B cell (primary cell): ENCODE measurements at places on chromosomes 11 and 22.

DNA sequence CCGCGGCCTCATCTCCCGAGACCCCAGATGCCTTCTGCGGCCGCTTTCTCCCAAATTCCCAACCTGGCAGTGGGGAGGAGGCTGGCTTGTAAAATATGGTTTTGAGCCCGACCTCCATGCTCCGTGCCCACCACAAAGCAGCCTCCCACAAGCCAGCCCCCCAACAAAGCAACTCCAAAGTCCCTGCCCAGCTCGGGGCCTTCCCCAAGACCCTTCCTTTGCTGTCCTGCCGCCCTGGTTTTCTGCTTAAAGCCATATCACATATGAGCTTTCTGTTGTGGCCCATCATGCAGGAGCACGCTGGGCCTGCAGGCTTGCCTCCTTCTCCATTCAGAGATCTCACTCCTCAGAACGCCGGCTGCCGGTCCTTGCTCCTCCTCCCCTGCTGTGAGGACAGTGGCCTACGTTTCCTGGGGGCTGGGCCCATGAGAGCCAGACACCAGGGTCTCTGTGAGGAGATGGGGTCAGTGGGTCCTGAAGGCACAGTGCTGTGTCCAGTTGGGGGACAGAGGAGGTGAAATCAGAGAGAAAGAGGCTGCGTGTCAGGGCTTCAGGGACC lies 680.0 kb downstream of the BRD1 start:
- no peak for DNase-seq

- no peak for DNase-seq
These were observed 30.7 kb downstream of the FAM168A start for GRCh38 chr11:73566977-73567755.

DNA sequence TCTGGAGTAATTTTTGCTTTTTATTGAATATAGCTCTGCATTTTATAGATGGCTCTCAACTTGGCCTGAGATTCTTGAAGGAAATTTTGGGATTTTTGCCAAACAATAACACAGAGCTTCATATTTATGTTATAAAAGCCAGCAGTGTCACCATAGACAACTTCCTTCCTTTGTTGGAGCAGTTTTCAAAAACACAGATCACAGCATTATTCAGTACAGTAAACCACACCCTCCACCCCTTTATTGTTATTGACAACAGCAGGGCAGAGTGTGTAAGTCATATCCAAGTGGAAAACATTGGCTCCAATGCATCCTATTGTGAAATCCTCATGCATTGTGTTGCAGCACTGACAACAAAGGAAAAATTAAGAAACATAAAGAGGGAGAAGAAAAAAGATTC lies 62.6 kb upstream of the PRSS23 start:
- no peak for DNase-seq

GRCh38 chr11:102177974-102178631 lies 67.9 kb downstream of the YAP1 start:
- DNase-seq = no peak

DNA sequence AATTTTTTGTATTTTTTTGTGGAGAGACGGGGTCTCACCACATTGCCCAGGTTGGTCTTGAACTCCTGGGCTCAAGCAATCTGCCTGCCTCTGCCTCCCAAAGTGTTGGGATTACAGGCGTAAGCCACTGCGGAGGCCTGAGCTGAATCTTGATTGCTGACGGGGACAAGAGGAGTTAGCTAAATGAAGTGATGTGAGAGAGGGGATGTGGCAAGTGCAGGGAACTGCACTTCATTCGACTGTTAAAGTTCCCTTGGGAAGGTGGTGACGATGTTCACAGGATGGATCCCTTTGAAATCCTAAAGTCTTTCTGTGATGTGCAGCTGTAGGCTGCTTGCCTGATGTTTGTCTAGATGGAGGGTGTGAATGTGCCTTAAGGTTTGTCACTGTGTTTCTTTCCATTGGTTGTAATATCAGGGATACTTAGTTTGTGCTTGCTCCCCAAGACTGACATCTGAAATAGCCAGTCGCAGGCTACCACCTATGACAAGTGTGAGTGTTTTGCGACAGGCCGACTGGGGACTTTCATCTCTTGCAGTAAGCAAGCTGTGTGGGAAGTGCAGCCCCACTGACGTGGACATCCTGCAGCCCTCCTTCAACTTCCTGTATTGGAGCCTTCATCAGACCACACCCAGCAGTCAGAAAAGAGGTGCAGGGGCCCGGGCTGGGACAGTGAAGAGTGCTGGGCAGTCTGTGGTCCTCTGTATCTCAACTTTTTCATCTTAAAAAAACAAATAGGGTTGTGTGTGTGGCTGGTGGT lies 19.6 kb upstream of the CCDC134 start:
- DNase-seq = peak; percentile 94

GRCh38 chr11:43359422-43359818 lies 700 bp downstream of the TTC17 start:
- no peak for DNase-seq

DNA sequence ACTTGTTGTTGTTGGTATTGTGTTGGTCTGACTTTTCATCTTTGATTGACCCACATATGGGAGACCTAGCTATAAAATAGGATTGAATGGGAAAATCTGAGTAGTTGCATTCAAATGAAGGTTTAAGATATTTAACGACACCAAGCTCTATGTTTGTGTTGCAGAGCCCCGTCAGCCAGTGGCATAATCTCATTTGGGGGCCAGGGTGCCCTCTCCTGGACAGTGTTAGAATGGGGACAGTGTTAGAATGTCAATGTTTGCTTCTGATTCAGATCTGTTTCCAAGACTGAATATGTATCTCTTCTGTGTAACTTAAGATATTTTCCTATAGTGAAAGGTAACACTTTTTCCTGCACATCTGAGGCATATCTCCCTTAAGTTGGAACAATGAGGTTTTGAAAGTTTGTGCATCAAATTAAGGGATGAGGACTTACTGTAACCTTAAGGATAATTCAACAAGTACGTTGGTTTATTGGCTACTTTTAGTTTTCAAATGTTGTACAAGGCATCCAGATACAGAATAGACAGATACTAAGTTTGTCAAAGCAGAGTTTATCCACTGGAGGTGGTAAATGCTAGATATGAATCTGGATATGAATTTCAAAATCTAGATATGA lies 5.3 kb upstream of the OR52M1 start:
- peak; percentile 44 for DNase-seq

DNA sequence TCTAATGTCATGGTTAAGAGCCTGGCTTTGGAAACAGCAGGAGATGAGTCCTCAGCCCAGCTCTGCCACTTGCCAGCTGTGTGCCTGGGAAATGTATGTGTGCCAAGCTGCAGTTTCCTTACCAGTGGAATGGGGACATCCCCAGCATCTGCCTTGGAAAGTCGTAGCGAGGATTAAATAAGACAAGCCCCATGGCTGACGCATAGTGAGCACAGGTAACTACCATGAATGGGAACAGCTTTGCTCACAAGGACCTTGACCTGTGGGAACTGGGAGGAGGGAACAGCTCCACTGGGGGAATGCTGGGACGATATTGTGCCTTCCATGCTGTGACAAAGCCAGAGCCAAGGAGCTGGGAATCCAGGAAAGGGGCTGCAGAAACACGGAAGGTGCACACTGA lies 2.6 kb upstream of the DSCAML1 start:
- no peak for DNase-seq

GRCh38 chr22:43482318-43482625 lies 70.5 kb downstream of the MPPED1 start:
- DNase-seq = no peak

DNA sequence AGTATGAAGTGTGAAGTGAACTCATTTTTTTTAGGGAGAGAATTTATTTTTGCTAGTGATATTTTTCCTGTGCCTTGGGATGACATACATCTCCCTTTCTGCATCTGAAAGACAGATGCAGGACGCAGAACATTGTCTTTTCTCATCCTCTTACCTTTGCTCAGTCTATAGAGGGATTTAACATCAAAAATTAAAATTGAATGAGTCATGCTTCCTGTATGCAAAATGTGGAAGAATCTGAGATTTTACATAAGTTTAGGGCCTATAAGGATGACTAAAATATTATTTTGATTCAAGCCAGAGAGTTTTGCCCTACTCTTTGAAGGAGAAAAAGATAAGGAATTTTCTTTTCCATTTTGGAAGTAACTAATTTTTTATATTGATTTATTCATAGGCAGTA lies 27.3 kb downstream of the XRCC6 start:
- no peak for DNase-seq
